ENCODE measurements at places on chromosomes 7 and 10.

DNA sequence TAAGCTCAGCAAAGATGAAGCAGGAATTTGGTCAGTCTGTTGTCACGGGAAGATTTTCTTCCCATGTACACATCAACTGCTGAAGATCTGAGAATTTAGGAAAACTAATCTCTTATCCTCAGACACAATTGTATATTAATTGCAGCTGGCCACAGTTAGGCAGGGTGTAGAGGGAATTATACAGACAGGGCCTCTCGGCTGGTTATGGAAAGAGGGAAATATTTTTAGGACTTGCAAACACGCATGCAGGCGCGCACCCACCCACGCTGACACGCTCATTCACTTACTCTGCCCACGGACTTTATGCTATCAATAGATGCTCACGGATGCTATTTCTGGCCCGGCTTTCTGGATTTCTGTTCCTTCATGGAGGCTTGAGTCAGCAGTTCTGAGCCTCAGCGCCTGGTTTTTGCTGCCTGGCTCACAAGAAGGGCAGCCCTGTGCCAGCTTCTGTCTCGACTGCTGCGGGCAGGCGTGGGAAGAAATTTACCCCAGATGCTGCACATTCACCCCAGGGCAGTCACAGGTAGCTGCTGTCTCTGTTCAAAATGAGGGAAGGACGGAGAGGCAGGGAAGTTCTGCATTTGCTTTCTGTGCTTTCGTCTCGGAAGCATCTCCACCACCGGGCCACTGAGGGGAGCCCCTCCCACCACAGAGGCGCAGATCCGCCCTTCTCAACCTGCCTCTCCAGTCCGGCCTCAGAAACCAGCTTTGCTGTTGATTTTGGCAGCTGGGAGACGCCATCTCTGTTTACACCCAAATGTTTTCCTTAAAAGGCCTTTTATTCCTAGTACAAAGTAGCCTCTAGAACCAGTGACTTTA, 116.3 kb upstream of the BTBD16 start:
- DNase-seq, result no peak

DNA sequence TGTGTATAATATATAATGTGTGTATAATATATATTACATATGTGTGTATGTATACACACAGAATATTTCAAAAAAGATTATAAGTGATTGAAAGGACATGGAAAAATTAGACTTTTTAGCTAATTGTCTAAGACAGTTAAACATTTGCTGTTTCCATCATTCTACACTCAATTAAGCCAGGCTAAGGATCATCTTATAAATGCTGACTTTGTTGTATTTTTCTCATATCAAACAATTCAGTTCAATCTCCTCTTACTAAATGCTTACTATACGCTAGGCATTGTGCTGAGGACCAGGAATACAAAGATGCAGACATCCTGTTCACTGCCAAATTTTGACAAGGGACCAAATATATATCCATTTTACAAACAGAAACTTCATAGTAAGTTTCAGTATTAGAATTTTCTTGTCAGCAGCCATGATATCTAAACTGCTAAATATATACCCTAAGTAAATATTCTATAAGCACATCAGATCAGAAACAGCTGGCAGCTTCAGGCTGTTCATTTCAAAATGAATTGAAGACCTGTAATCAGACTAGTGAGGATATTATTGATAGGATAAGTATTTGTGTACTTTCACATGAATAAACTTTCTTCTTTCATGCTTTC, 10.3 kb upstream of the LRRN3 start:
- DNase-seq, result peak; percentile 18

GRCh38 chr7:101426303-101427011, 63.8 kb downstream of the COL26A1 start:
- no peak for DNase-seq

GRCh38 chr10:27819781-27820531, 74.3 kb upstream of the MKX start:
- DNase-seq, result no peak

GRCh38 chr10:27612551-27613035, 108.5 kb downstream of the RAB18 start:
- no peak for DNase-seq

- DNase-seq, result no peak
Observed at GRCh38 chr7:77644774-77645173, 51.5 kb upstream of the RSBN1L start.

DNA sequence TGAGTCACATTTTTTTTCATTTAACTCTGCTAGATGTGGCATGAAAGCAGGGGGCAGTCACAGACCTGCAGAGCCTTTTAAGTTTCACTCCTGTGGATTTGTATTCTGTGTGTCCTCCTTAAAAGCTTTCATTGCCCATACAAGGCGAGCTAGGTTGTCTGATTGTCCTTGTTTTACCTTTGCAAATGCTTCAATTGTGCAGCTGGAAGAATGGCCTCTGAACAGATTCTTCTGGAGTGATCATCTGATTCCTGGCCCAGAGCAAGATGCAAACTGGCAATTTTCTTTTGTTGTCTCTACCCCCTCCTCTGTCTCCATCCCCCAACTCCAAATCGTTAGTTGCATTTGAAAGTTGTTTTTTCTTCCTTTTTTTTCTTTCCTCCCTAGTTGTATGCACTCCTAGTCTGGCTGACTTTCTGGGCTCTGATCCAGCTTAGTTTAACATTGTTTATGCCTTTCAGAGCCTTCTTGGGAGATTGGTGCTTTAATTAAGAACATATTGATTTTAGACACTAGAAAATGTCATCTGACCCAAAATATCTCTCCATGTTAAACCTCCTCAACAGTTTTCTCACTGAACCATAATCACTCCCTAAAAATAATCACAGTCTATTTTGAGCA, 150.2 kb downstream of the REEP3 start:
- DNase-seq, result no peak

GRCh38 chr10:99279626-99280111, 44.0 kb upstream of the HPSE2 start:
- no peak for DNase-seq

DNA sequence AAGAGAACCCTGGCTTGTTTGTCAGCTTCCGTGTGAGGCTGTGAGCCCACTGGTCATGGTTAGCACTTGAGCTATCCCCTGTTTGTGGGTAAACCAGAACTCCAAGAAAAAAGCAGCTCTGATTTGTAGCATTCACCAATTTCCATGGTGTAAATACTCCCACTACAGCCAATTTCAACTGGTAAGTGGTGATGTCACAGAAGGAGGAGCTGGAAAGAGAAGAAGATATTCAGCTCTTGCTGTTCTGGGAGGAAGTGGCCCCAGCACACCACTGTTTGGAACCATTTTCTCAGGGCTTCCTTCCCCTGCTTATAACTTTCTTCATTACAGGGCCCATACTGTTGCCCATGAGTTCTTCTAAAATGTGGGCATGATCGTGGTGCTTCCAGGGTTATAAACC, 500.1 kb upstream of the ZMIZ1 start:
- DNase-seq, result no peak

GRCh38 chr10:132656283-132657126, 118.9 kb downstream of the INPP5A start:
- no peak for DNase-seq

- no peak for DNase-seq
Observed at GRCh38 chr10:55169493-55169892, 368.5 kb upstream of the PCDH15 start.

- DNase-seq, result peak; percentile 3
Observed at GRCh38 chr10:57420881-57421280, 846.8 kb downstream of the IPMK start.

DNA sequence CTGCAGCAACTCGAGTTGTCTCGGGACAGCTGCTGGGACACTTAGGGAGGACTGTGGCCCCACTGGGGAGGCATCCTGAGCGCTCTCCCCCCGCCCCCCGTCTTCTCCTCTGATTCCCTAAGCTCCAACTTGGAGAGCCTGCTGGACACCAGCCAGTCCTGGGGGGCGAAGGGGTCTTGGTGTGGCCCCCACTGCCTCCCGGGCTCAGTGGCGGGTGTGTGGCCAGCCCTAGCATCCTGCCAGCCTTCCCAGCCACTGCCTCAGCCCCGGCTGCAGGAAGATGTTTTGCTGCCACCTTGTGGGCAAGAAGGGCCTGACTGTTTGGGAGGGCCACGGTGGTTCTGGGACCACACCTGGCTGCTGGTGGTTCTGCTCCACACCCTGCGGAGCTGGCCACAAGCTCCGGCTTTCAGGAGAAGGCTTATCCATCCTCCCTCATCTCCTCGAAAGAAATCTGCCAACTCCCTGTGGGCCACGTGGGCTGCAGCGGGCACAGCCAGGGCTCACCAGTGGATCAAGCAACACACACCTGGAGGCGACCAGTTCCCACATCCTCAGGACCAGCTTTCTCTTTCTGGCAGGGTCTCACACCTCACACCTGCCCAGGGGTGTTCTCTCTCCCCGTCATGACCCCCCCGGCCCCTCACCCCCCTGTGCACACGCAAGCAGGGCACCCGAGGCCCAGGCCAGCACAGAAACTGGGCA, 24.8 kb downstream of the AGAP3 start:
- peak; percentile 77 for DNase-seq

- DNase-seq, result peak; percentile 44
Observed at GRCh38 chr7:151727579-151728285, 149.2 kb downstream of the PRKAG2 start.

Data from GM12865 (cell line).